ENCODE measurements at places on chromosomes 2 and 18.

DNA sequence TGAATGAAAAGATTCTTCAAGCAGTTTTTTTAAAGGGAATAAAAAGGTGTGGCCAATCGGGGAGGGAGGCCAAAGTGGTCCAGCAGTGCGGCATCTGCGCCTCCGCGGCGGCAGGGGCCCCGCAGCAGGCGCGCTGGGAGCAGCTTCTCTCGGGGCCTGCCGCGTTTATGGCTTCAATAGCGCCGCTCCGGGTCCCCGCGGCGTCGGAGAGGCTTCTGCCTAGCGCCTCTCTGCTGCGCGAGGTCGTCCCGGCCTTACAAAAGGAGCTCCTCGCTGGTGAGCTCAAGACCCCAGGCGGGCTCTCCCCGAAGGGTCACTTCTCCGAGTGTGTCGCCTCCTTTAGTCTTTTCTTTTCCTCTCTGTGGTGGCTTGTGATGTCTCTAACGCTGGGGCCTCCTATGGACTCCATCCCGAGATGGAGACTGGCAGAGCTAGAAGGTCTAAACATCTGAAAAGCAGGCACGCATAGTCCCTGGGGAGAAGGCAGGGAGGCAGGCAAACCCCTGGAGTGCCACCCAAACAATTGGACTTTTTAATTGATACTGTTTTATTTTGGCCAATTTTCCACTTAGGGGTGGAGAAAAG lies 67.1 kb downstream of the SUMO1 start:
- DNase-seq, result no peak

GRCh38 chr2:46971929-46972328 lies 56.3 kb upstream of the MCFD2 start:
- no peak for DNase-seq

GRCh38 chr2:42693013-42693615 lies 70.8 kb downstream of the OXER1 start:
- DNase-seq, result no peak

DNA sequence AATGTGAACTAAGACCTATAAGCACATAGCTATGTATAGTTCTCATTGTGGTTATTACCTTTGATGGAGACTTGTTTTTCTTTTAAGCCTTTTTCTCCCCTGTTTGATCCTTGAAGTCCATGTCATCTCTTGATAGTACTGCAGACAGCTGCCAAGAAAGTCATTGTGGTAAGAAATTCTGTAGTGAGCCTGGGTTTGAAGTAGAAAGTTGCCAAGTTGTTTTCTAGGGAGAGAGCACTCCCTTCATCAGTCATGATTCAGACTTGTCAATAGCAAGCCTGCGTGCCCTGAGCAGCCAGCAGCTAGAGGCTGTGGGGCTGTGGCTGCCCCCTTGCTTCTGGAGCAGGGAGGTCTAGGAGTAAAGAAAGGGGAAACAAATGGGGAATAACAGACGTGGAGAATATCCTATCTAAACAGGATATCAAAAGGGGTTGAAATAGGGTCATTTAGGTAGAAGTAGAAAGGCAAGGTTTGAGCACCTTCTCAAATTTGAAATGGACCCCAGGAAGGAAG lies 8.4 kb downstream of the SP5 start:
- DNase-seq, result no peak

- no peak for DNase-seq
Measured at GRCh38 chr18:50274044-50274442, 7.3 kb downstream of the MBD1 start.

DNA sequence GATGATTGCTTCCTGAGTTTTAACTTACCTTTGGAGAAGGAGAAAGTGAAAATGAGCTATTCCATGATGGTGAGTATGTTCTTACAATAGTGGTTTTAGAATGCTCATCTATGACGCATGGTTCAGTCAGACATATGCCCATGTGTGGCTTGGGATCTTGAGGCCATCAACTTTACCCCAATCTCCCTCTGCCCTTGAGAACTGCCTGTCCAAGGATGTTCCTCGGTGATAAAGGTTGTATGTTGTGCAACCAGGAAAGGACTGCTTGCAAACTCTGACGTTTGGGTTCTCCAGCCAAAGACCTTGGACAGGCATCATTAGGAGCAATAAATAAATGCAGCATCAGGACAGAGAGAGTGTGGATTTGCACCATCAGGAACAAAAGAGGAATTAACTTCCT lies 165.0 kb downstream of the ZEB2 start:
- DNase-seq, result no peak

GRCh38 chr2:14903709-14904374 lies 271.3 kb downstream of the LRATD1 start:
- no peak for DNase-seq

- peak; percentile 49 for DNase-seq
Measured at GRCh38 chr2:64359892-64360657, 93.9 kb upstream of the LGALSL start.

Data from muscle of back (tissue), 13 donors.